ENCODE measurements at places on chromosomes 1 and 21.

DNA sequence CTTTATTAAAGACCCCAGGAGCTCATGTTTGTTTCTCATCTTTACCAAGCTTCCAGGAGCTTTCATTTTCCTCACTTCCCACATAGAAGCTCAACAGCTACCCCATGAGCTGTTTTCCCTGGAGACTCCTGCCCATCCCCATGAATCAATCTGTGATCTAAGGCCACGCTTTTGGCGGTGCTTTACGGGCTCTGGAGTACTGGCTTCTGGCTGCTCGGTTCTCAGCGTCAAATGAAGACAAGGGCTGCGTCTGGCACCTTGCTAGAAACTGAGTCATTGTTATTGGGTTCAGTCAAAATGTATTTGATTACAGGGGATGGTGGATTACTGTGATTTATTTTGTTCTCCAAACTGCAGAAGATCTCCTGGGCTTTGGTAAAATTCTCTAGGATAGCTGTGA, 39.9 kb downstream of the ACP6 start:
- no peak for DNase-seq

- peak; percentile 56 for DNase-seq
Observed at GRCh38 chr1:186374303-186375151, 526 bp downstream of the TPR start.

DNA sequence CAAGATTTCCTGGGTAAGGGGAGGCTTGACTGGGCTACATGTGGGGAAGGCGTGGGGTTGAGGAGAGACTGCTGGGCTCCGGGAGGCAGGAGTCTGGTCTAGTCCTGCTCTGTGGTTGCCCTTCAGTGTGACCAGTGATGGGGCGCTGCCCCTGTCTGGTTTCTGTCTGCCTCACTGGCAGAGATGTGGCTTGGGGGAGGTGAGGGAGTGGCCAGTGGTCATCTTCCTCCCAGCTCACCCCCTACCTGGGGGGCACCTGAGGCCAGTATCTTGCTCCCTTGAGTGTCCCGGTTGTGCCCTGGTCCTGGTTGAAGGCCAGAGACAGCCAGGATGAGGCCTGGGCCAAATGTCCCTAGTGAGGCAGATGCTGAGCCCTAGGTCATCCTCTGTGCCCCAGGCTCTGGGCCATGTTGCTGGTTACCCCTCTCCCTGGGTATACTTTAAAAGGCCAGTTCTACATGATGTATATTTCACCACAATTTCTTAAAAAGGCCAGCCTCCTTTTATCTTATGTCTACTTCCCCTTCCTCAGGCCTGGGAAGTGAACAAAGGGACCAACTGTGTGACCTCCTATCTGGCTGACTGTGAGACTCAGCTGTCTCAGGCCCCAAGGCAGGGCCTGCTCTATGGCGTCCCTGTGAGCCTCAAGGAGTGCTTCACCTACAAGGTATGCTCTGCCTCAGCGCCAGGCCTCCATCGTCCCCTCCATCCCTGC, 10.5 kb downstream of the FAAH start:
- DNase-seq: no peak

DNA sequence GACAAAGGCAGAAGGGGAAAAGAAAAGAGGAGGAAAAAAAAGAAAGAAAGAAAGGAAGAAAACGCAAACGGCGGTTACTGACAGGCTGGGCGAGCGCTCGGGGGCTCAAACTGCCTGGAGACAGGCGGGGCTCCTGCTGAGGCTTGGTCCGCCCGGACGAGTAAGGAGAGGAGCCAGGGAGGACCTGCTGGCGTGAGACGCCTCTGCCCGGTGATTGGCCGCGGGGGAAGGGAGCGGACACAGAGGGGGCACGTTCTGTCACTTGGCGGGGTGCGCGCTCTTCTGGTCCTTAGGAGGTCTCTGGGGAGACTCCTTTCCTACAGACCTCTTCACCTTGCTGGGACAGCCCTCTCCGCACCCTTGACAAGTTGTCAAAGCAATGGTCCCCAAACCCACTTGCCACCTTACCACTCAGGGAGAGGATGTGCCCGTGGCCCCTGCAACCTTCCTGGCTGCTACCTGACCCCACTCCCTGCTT, 791 bp upstream of the PIK3R3 start:
- DNase-seq: no peak

DNA sequence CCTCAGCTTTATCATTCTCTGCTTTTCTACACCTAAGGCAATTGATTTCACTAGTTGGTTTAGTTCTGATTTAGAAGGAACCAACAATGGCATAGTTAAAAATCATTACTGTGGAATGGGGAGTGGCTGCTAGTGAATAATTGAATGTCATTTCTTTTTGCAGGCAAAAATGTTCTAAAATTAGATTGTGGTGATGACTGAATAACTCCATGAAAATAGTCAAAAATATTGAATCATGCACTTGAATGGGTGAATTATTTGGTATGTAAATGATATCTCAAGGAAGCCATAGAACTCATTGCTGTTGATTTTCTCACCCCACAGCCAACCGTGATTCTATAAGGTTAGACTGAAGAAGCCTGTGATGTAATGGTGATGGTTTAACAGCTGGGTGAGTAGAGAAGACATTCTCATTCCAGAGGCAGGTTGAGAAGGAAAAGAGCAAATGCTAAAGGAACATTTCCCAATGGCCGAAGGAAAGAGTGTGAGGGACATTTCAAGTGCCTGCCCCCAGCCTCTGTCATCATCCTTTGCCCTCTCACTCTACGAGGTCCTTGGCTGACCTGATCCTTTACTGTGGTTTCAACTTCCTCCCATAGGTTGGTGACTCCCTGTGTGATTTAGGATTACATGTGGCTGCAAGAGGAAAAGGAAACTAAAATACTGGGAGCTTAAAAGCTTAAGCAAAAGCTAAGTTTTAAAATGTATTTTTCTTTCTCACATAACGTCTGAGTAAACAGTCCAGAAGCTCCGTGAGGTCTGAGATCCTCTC, 12.5 kb downstream of the OVAAL start:
- DNase-seq: no peak

- no peak for DNase-seq
Observed at GRCh38 chr1:244761279-244761678, 74.2 kb upstream of the COX20 start.

- no peak for DNase-seq
Observed at GRCh38 chr1:37601441-37601840, 5.7 kb upstream of the GNL2 start.

GRCh38 chr1:31621847-31622730, 4.6 kb downstream of the HCRTR1 start:
- DNase-seq: no peak

DNA sequence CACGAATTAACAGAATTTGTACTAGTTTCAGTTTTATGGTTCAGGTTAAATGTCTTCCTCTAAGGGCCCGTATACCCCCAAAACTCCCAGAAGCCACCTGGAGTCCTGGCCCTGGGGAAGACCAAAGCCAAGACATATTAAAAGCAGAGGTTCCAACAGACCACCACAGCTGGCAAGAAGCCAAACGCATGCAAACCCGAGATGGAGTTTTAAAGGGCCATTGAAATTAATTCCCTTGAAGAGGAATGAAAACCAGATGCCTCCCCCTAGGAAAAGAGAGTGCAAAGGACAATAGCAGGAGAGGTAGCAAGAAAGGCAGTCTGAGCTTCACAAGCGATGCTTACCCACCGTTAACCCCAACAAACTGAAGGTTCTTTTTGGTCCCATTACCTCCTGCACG, 48.1 kb downstream of the KANK4 start:
- DNase-seq: no peak

DNA sequence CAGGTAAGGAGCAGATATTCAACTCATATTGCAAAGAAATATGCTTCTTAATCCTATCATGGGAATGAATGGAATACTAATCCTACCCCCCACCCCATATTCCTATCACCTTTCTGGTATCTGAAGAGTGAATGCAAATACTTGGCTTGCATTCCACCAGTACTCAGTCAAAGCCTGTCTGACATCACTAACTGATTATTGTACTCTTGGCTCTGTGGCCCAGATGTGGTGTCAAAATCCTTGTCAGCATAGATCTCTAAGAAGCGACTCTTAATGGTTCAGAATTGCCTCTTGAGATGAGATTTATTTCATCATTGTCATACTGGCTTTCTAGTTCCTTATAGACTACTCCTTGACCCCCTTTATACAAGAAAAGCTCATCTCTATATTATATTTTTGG, 604.6 kb downstream of the ADGRL2 start:
- no peak for DNase-seq

DNA sequence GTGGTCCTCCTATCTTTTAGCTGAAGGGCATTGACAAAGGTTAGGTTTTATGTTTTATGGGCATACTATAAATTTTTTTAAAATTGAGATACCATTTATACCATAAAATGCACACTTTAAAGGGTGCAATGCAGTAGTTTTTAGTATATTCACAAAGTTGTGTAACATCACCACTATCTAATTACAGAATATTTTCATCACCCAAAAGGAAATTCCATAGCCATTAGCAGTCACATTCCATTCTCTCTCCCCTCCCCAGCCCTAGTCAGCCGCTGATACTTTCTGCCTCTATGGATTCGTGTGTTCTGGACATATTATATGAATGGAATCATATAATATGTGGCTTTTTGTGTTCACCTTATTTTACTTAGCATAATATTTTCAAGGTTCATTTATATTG, 135.8 kb upstream of the B3GALT2 start:
- no peak for DNase-seq

GRCh38 chr21:45870421-45870820, 111.1 kb upstream of the COL6A1 start:
- no peak for DNase-seq

DNA sequence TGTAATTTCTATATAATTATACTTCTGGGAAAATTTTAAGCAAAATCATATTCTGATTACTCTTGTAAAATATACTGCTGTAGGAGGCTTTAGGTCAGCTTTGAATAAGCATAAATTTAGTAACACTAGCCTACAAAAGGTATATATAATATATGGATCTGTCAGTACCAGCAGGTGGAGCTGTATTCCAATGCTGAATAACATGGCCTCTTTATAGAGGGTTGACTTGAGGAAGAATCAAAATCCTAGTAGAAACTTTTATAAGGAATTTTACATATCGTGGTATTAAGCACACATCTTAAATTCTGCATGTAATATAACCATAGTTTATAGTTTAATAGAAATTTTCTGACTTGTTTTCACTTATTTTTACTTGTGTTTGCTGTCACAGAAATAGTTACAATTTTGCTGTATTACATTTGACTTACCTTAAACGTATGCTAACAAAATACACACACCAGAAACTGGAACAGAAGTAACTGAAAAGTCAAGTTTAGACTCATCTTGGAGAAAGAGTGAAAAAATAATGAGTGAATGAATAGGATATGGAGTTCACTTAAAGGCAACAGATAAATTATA, 79.3 kb downstream of the HMCN1 start:
- peak; percentile 57 for DNase-seq

GRCh38 chr1:41343790-41344699, 17.2 kb upstream of the FOXO6 start:
- no peak for DNase-seq

- peak; percentile 52 for DNase-seq
Observed at GRCh38 chr1:181551249-181551648, 67.9 kb downstream of the CACNA1E start.

GRCh38 chr21:19440792-19441655, 1037.4 kb upstream of the TMPRSS15 start:
- DNase-seq: no peak

GRCh38 chr21:42975886-42976608, 1.7 kb downstream of the PKNOX1 start:
- peak; percentile 52 for DNase-seq

GRCh38 chr1:79105500-79105899, 99.0 kb upstream of the ADGRL4 start:
- DNase-seq: no peak

- DNase-seq: no peak
Observed at GRCh38 chr1:204442376-204443259, 31.0 kb upstream of the PPP1R15B start.

DNA sequence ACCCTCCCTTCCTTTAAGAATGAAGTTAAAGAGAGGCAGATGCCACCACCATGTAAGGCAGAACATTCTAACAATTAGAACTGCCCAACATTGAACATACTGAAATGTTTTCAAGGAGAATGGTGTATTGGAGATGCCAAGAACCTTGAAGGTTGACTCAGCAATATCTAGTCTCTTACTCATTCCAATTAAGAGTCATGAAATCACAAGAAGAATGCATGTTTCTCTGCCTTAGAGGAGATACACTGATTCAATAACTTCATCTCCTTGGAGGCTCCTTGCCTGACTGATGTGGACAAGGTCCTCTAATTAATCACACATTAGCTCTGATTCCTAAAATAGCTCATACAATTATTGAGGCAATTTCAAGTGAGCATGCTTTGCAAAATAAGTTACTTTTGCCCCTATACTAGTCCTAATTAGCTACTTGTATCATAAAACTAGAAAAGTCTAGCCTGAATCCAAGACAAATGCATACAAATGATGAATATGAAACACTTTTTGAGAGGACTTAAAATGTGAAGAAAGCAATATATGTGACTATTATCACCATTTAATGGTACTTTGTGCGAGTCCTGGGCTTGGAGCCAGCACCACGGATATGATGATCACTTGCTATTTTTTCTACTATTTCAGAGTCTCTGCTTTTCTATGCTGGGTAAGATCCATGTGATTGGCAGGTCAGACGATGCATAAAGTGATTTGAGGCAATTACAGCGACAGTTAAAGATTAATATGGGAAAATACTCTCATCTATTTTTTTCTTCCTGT, 114.5 kb downstream of the DSCAM start:
- DNase-seq: no peak

DNA sequence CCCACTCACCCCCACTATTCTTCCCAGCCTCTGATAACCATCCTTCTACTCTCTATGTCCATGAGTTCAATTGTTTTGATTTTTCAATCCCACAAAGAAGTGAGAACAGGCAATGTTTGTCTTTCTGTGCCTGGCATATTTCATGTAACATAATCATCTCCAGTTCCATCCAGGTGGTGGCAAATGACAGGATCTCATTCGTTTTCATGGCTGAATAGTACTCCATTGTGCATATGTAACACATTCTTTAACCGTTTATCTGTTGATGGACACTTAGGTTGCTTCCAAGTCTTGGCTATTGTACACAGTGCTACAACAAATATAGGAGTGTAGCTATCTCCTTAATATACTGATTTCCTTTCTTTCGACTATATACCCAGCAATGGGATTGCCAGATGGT, 169.3 kb upstream of the NFIA start:
- DNase-seq: no peak

GRCh38 chr1:6198646-6199297, 623 bp downstream of the RPL22 start:
- no peak for DNase-seq

DNA sequence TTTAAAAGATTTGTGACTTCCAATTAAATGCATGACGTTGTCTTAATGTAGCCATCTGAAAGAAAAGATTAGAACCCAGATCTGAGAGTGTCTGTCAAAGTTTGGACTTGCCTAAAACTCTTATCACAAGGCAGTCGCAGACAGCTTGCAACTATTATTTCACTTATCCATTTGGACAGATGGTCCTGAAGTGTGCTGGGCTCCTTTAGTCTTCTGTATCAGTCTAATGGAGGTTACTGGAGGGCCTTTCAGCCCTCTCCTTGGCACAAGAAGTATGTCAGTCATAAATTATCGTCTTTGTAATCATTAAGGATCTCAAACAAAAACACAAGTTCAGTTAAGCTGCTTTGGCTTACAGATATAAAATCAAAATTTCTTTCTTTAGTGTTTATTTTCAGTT, 15.5 kb downstream of the PROX1 start:
- no peak for DNase-seq

GRCh38 chr1:38586993-38587646, 272.5 kb downstream of the RRAGC start:
- DNase-seq: peak; percentile 19

Measured in pons (tissue), 1 donor.